Uterus (tissue), 4 donors: ENCODE measurements at places on chromosomes 1 and 21.

DNA sequence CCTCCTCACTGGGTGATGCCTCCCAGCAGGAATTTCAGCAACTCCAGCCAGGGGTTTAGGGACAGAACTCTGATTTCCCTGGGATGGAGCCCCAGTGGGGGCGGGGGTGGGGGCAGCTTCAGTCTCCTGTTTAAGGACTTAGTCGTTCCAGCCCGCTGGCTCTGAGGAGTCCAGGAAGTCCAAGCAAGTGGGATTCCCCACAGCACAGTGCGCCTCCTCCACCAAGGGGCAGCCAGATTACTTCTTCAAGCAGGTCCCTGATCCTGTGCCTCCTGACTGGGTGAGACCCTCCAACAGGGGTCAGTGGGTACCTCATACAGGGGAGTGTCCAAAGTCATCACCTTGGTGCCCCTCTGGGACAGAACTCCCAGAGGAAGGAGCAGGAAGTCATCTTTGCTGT is 1438.4 kb upstream of the B3GALT2 start:
- H3K27ac ChIP-seq = no peak overlapping the region
- no peak for DNase-seq
- H3K36me3 ChIP-seq = no peaks in the 10 kb centered on the region
- H3K4me1 ChIP-seq = no peaks in the 10 kb centered on the region
- no peak overlapping the region for H3K4me3 ChIP-seq

GRCh38 chr1:24373044-24373443 is 40.5 kb downstream of the STPG1 start:
- H3K27ac ChIP-seq = no peak overlapping the region
- H3K36me3 ChIP-seq = no peaks in the 10 kb centered on the region
- DNase-seq = no peak
- no peaks in the 10 kb centered on the region for H3K27me3 ChIP-seq
- no peak overlapping the region for H3K4me3 ChIP-seq

DNA sequence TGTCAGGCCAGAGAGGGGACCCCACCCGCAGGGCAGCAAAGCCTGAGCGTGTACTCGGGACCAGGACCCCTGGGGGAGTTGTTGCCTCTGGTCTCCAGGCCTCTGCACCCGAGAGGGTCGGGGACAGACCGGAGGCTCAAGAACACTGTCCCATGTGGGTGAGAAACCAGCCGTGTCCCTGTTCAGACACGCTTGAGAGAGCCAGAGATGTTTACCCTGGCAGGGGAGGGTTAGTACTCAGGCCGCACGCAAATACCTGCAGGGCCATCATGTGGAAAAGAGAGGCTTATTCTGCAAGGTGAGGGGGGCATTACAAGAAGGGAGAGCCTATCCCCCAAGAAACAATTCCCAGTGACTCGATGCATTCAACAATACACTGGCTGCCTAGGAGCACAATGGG is 74.0 kb upstream of the ARHGEF16 start:
- H3K27ac ChIP-seq = no peak overlapping the region
- no peaks in the 10 kb centered on the region for H3K4me1 ChIP-seq
- no peaks in the 10 kb centered on the region for H3K36me3 ChIP-seq
- H3K27me3 ChIP-seq = no peaks in the 10 kb centered on the region

GRCh38 chr1:164228928-164229327 is 330.1 kb upstream of the PBX1 start:
- DNase-seq = no peak
- H3K4me3 ChIP-seq = no peak overlapping the region
- H3K4me1 ChIP-seq = no peaks in the 10 kb centered on the region
- H3K27ac ChIP-seq = no peak overlapping the region
- no peaks in the 10 kb centered on the region for H3K36me3 ChIP-seq

DNA sequence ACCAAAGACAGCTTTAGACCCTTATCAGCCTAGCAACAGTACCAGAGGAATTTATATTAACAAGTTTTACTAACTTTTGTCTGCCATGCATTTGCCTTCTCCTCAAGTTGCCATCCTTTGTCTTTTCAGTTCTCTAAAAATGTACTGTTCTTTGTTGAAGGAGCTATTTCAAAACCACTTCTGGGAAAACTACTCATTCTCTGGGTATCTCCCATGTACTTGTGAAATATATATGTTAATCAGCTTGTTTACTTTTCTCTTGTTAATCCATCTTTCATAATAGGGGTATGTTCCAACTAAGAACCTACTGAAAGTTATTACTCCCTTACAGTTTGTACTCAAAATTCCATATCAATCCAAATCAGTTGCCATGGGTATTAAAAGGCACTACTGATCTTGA is 16.3 kb downstream of the DPYD start:
- DNase-seq = no peak
- no peaks in the 10 kb centered on the region for H3K4me1 ChIP-seq
- no peaks in the 10 kb centered on the region for H3K36me3 ChIP-seq

GRCh38 chr1:59163268-59164092 is 133.4 kb upstream of the FGGY start:
- H3K27me3 ChIP-seq = no peaks in the 10 kb centered on the region
- H3K36me3 ChIP-seq = no peaks in the 10 kb centered on the region
- no peak for DNase-seq
- H3K4me1 ChIP-seq = no peaks in the 10 kb centered on the region
- H3K27ac ChIP-seq = no peak overlapping the region

DNA sequence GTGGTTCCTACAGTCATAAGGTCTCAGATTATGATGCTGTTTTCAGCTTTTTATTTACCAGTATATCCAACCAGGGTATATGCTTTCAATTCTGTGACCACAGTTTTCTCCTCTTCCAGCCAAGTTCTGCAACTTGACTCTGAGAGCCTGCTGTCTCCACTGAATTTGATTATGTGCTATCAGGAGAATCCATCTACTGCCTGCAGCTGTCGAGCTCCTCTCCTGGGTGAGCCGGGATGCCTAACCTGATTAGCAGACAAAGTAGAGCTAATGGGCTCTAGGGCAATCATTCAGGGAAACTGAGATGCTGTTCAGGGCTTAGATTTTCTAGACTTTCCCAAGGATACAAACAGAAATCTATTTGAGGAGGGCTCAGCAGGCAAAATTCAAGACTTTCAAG is 271.5 kb upstream of the BEND5 start:
- no peak overlapping the region for H3K27ac ChIP-seq
- no peak for DNase-seq
- H3K36me3 ChIP-seq = no peaks in the 10 kb centered on the region
- no peak overlapping the region for H3K4me3 ChIP-seq
- H3K27me3 ChIP-seq = no peaks in the 10 kb centered on the region

- H3K4me3 ChIP-seq = no peak overlapping the region
- no peaks in the 10 kb centered on the region for H3K4me1 ChIP-seq
- H3K36me3 ChIP-seq = no peaks in the 10 kb centered on the region
- H3K27ac ChIP-seq = no peak overlapping the region
Observed at GRCh38 chr21:36209626-36210171, 53.1 kb downstream of the DOP1B start.

- no peak overlapping the region for H3K4me3 ChIP-seq
- no peaks in the 10 kb centered on the region for H3K36me3 ChIP-seq
- H3K27ac ChIP-seq = no peak overlapping the region
- H3K4me1 ChIP-seq = no peaks in the 10 kb centered on the region
- H3K27me3 ChIP-seq = no peaks in the 10 kb centered on the region
- no peak for DNase-seq
Observed at GRCh38 chr21:33840771-33841170, 74.8 kb downstream of the ATP5PO start.

- no peak overlapping the region for H3K4me3 ChIP-seq
- no peak overlapping the region for H3K27ac ChIP-seq
- no peaks in the 10 kb centered on the region for H3K36me3 ChIP-seq
- no peak for DNase-seq
Observed at GRCh38 chr1:93034397-93034796, 44.7 kb upstream of the MTF2 start.

GRCh38 chr1:183812128-183812527 is 7.2 kb downstream of the RGL1 start:
- DNase-seq = no peak
- H3K4me3 ChIP-seq = no peak overlapping the region
- no peak overlapping the region for H3K27ac ChIP-seq
- H3K27me3 ChIP-seq = no peaks in the 10 kb centered on the region
- no peaks in the 10 kb centered on the region for H3K4me1 ChIP-seq
- H3K36me3 ChIP-seq = no peaks in the 10 kb centered on the region

GRCh38 chr1:224333309-224333926 is 3.4 kb upstream of the NVL start:
- H3K4me3 ChIP-seq = no peak overlapping the region
- no peaks in the 10 kb centered on the region for H3K36me3 ChIP-seq
- no peaks in the 10 kb centered on the region for H3K4me1 ChIP-seq
- H3K27me3 ChIP-seq = no peaks in the 10 kb centered on the region

DNA sequence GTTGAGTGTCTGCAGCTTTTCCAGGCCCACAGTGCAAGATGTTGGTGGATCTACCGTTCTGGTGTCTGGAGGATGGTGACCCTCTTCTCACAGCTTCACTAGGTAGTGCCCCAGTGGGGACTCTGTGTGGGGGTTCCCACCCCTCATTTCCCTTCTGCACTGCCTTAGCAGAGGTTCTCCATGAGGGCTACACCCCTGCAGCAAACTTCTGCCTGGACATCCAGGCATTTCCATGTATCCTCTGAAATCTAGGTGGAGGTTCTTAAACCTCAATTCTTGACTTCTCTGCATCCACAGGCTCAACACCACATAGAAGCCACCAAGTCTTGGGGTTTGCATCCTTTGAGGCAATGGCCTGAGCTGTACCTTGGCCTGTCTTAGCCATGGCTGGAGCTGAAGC is 14.3 kb upstream of the DNM3 start:
- no peaks in the 10 kb centered on the region for H3K4me1 ChIP-seq
- no peak overlapping the region for H3K27ac ChIP-seq
- no peak for DNase-seq
- H3K27me3 ChIP-seq = no peaks in the 10 kb centered on the region
- H3K4me3 ChIP-seq = no peak overlapping the region

DNA sequence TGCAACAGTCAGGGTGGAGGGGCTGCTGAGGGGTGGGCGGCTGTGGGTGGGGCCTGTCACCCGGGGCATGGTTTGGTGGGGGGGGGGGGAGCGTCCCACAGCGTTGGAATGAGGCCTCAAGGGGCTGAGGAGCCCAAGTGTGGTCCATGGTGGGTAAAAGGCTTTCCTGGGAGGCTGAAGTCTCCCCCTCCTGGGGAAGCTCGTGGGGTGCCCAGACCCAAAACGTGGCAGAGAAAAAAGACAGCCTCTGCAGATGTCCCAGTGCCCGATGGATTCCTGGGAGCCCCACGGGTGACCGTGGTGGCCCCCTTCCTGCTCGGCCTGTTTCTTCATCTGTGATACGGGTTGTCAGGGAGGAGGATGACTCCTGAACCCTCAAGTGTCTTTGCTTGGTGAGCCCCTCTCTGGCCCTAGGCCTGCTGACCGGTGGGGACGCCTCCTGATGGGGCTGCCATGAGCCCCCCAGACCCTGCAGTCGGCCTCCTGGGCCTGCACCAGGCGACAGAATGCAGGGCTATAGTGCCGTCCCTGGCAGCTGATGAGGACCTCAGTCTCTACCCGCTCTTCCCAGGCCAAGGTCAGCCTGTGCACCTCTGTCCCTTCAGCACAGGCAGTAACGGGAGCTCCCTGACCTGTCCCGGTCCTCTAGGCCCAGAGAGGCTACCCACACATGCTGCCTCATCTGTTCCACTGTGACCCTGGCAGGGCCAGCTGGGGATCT is 1.1 kb downstream of the OBSCN start:
- no peaks in the 10 kb centered on the region for H3K4me1 ChIP-seq
- DNase-seq = no peak
- H3K27me3 ChIP-seq = no peaks in the 10 kb centered on the region
- H3K36me3 ChIP-seq = no peaks in the 10 kb centered on the region
- no peak overlapping the region for H3K4me3 ChIP-seq
- H3K27ac ChIP-seq = no peak overlapping the region

DNA sequence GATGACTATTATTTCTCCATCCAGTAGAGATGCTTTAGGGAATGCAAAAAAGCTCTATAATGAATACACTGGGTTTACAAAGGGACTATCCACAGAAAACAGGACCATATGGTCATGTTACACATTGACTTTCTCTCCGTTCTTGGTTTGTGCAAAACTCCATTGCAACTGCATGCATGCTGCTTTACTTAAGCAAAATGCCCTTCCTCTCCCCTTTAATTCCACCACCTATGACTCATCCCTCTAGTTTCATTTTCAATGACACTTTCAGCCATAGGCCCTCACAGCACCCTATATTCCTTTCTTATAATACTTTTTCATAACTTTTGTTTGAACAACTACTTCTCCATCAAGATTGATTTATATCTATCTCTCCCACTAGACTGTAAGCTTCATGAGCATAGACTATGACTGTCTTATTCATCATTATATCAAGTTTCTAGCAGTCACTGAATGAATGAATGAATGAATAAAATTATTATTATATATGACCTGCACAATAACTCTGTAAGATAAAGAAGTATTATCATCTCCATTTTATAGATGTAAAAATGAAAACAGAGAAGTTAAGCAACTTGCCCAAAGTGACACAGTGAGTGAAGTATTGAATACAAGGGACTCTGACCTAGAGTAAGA is 248.9 kb downstream of the PLPP3 start:
- no peak overlapping the region for H3K4me3 ChIP-seq
- H3K4me1 ChIP-seq = peaks cover 4% of the 10 kb centered on the region
- no peak overlapping the region for H3K27ac ChIP-seq

GRCh38 chr1:222909586-222909985 is 94.7 kb downstream of the DISP1 start:
- H3K36me3 ChIP-seq = no peaks in the 10 kb centered on the region
- no peaks in the 10 kb centered on the region for H3K27me3 ChIP-seq
- peak overlapping the region; percentile 5 for H3K27ac ChIP-seq
- no peak overlapping the region for H3K4me3 ChIP-seq

- peaks cover 4% of the 10 kb centered on the region for H3K27me3 ChIP-seq
- no peak for DNase-seq
- H3K36me3 ChIP-seq = no peaks in the 10 kb centered on the region
- peaks cover 6% of the 10 kb centered on the region for H3K4me1 ChIP-seq
- peak overlapping the region; percentile 26 for H3K27ac ChIP-seq
Observed at GRCh38 chr21:38664841-38665240, 140.9 kb upstream of the ETS2 start.

- peak overlapping the region; percentile 68 for H3K4me3 ChIP-seq
- H3K27me3 ChIP-seq = no peaks in the 10 kb centered on the region
- DNase-seq = peak; percentile 48
- H3K4me1 ChIP-seq = no peaks in the 10 kb centered on the region
- no peaks in the 10 kb centered on the region for H3K36me3 ChIP-seq
- peak overlapping the region; percentile 80 for H3K27ac ChIP-seq
Observed at GRCh38 chr1:43531107-43531905, 623 bp downstream of the PTPRF start.

GRCh38 chr1:33094971-33095604 is 14.1 kb downstream of the AZIN2 start:
- H3K4me3 ChIP-seq = no peak overlapping the region
- DNase-seq = peak; percentile 67
- H3K36me3 ChIP-seq = no peaks in the 10 kb centered on the region
- H3K27ac ChIP-seq = no peak overlapping the region
- H3K27me3 ChIP-seq = no peaks in the 10 kb centered on the region
- no peaks in the 10 kb centered on the region for H3K4me1 ChIP-seq

GRCh38 chr1:223462047-223462630 is 68.9 kb downstream of the CCDC185 start:
- no peaks in the 10 kb centered on the region for H3K36me3 ChIP-seq
- H3K27ac ChIP-seq = no peak overlapping the region
- no peak overlapping the region for H3K4me3 ChIP-seq
- DNase-seq = no peak
- H3K4me1 ChIP-seq = no peaks in the 10 kb centered on the region
